ENCODE measurements at places on chromosomes 2 and 18. TPM values are rescaled to one million over a fixed set of nuclear protein-coding genes. Genes with fewer than 3 reads are reported as not detected.

The ALLC gene
- not detected for total RNA-seq

The IL1B gene
- 3.6 TPM for total RNA-seq

DNA sequence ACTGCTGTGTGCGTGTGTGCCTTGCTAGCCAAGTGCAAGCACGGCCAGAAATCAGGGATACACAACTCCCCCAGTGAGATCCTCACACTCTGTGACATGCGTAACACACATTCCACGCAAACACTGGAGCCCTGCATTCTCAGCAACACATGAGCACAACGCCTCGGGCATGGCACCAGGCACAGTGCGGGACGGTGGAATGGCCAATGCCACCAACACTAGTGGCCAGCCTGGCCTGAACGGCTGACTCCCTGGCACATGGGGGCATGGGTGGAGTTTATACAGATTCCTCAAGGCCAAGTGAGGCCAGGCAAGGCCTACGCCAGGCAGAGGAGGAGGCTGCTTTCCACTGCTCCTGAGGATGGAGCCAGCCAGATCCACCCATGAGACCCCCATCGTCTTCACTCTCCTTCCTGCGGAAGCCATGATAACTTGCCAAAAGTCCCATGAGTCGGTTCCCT is 56.2 kb downstream of the ANKMY1 start:
- DNase-seq = no peak

- no peak for DNase-seq
Observed at GRCh38 chr2:222296911-222297599, 1.7 kb downstream of the PAX3 start.

DNA sequence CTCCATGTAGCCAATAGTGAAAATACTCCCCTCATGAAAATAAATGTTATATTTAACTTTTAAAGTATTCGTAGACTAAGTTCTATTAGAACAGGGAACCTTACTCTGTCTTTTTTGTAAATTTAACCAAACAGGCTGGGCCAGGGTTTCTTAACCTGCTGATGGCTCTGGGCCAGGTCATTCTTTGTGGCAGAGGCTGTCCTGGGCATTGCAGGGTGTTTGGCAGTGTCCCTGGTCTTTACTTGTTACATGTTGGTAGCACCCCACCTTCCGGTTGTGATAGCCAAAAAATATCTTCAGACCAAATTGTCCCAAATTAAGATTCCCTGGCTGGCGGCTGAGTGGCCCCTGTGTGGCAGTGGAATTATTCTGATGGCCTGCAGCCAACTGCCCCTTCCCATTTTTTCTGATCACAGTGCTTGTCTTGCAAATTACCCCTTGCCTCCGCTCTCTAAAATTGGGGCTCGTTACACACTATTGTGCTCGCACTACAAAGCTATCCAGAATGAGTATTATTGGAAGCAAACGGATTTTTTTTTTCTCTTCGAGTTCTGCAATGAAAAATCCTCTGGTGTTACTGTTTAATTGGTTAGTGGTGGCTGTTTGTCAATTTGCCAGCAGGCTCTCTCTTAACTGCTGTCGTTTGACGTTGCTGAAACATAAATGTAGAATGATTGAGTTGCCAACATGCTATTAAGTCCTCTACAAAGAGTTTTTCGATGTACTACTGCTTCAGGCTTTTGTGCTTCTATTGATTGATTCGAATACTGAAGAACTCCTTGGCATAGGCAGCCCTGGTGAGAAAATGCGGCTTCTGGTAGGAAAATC is 216.9 kb downstream of the SH3RF3 start:
- no peak for DNase-seq

- peak; percentile 78 for DNase-seq
Observed at GRCh38 chr2:71882949-71883472, 264.7 kb downstream of the CYP26B1 start.
